ENCODE measurements at places on chromosomes 2 and 18.

DNA sequence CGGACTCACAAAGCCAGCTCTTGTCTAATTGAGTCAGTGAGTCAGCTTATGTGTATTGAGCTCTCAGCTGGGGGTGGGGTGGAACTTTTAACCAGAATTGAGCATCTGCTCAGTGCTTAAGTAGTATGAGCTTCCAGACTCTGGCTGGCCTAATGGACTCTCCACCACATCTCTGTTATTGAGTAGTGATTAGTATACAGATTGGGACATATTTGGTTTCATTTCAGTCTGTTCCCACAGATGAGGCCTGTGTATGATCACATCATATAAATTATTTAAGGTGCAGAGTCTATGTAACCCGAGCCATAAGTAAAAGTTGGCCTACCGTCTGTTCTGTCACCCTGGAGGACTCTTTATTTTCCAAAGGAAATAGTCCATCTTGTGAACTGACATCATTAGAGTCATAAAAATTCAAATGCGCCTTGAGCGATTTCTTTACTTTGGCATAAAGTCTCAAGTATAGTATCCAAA lies 152.1 kb downstream of the THSD7B start:
- DNase-seq: no peak

DNA sequence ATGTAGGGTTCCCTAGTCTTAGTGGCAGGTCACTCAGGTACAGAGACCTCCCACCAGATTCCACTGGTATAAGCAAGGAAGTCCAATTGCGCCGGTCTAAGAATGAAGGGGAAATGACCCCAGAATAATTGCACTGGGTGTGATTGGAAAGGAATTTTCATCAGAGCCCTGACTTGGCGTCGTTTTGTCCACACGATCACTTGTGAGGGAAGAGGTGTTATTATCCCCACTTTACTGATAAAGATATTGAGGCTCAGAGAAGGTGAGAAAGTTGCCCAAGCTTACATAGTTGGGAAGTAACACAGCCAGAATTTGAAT lies 61.5 kb downstream of the CIB4 start:
- DNase-seq: no peak

GRCh38 chr2:44152865-44153669 lies 15.6 kb upstream of the PPM1B start:
- no peak for DNase-seq

- no peak for DNase-seq
Measured at GRCh38 chr2:176364273-176364977, 95.2 kb downstream of the MTX2 start.

GRCh38 chr2:109021895-109022300 lies 32.9 kb upstream of the EDAR start:
- DNase-seq: no peak

GRCh38 chr2:50004667-50005066 lies 850.4 kb upstream of the FSHR start:
- DNase-seq: no peak

DNA sequence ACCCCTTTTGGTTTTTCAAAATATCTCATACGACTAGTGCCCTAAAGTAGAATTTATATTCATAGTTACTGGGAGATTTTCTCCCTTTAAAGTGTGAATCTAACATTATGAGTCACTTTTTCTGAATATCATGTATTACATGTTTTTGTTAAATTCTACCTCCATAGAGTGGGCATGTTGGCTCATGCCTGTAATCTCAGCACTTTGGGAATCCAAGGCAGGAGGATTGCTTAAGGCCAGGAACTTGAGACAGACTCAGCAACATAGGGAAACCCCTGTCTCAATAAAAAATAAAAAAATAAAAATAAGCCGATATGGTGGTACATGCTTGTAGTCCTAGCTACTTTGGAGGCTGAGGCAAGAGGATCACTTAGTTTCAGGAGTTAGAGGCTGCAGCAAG lies 45.3 kb upstream of the UNC80 start:
- DNase-seq: no peak

DNA sequence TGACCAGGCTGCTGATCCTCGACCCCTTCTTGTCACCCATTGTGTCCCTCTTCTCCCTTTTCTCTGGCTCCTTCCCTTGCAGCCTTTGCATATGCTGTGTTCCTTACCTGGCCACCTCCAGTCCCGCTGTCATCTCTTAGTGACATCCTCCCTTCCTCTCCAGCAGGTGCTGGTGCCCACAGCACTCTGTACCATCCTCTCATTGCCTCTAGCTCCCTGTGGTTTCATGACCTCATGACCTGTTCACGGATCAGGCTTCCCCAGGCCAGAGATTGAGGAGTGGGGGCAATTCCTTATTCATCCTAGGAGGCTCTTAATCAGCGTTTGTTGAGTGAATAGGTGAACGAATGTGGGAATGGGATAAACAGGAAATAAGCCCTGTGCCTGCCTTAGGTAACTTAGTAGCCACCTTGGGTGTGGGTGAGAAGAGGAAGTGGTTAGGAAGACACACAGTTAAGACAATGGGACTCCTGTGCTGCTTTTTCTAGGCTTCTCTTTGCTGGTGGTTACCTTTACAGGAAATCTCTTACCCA lies 35.5 kb downstream of the ITGA6 start:
- DNase-seq: peak; percentile 40

GRCh38 chr18:74679006-74679678 lies 81.5 kb downstream of the ZNF407 start:
- no peak for DNase-seq

DNA sequence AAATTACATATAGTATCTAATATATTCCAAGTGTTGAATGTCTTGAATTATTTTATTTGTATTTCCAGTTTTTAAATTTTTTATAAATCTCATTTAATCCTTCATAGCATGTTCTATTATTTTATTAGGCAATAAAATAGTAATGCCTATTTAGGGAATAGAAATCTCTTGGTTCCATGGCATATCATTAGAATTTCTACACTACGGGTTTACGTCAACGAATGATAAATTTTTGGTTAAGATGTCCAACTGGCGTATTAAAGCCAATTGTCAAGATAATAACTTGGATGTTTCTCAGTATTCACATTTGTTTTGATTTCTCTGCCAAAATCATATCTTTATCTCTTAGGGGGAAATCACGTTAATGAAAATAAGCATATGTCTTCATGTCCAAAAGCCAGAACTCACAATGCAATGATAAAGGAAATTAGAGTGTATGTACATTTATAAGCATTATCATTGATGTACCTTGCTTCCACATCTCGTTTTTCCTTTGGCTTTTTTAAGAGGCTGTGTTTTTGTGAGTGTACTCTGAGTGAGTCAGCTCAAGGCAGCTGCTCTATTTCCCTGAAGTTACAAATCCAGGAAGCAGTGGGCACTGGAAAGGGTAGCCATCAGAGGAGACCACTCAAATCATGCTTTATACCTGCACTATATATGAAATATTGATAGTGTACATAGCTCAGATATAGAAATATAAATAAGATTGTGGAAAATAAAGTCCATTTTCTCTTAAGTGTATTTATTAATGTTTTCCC lies 115.8 kb upstream of the PDE1A start:
- no peak for DNase-seq

DNA sequence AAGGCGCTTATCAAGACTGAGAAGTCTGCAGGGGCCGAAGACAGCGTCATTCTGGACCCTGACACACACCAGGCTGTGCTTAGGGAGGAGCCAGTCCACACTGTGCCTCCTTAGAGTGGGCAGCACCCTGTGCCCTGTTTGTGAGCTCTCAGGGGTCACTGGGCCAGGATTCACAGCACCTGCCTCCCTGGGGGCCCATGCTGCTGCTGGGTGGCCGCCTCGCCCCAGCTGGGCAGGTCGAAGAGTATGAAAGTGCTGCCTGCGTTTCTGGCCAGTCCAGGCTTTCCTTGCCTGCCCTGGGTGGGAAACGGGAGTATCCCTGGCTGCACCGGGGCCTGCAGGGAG lies 15.4 kb upstream of the GPR55 start:
- DNase-seq: no peak

GRCh38 chr2:42931146-42931817 lies 138.9 kb upstream of the HAAO start:
- no peak for DNase-seq

DNA sequence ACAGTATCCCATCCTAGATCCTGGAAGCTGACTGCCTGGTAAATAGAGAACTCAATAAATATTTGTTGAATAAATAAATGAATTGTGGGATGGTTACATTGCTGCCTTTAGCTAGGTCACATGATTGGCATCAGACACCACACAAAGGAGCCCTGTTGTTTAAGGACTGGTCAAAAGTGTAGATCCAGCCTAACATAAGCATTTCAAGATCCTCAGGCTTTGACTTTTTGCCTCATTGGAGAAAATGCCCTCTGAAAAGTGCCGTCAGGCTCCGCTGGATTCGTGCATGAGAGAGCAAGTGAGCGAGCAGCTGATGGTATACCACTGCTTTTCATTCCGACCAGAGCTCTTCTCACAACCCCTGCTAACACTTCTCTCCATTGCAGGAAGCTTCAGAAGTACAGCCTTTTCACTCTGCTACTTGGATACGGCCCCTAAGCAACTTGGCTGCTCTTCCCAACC lies 1.3 kb upstream of the ZNF24 start:
- DNase-seq: no peak

DNA sequence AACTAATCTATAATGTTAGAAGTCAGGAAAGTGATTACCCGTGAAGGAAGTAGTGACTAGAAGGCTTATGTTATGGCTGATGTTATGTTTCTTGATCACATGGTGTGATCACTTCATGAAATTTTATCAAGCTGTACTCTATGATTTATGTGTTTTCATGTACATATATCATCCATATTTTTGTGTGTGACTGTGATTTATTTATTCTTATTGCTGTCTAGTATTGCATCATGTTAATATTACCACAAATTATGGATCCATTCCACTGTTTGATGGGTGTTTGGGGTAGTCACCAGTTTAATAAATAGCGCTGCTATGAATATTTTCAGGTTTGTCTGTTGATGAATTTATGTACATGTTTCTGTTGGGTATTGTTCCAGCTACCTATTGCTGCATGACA lies 59.4 kb downstream of the SH2D6 start:
- DNase-seq: no peak

GRCh38 chr2:33317369-33318007 lies 159.0 kb upstream of the RASGRP3 start:
- no peak for DNase-seq

DNA sequence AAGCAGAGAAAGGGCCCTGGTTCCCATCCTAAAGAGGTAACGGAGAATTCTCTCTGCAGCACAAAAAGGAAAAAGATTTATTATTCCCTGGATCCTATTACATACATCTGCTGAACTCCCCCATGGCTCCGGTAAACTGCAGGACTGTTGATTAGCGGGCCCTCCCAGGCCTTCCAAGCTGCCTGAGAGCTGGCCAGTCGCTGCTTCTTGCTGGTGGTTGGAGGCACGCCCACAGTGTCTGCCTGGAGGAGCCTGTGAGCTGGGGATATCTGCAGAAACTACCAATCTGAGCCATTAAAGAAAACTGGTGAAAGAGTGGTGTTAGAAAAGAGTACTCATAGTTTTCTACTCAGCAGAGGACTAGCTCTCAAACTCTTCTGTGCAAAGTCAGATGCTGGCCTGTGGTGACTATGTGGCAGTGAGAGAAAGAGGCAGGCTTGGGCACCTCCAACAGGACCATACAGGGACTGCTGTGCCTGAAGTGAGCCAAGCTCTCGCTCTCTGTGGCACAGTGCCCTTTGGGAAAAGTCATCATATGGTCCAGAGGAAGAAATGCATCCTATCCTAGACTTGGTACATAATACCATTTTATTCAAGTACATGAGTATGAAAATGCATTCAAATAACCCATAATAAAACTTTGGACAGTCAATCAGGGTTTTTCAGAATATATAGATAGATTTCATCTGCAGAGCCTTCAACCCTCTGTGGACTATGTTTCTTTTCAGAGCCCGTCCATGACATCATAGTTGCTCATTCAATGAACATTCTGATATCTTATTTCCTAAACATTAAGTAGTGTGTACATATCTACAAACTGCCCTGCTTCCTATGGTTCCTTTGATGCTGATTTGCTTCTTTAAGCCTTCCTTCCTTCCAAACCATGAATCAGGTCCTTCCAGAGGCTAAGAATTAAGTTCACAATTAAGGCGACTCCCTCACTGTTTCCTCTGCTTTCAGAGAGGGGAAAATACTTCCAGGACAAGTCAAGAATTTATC lies 242.0 kb upstream of the LYPD1 start:
- no peak for DNase-seq

DNA sequence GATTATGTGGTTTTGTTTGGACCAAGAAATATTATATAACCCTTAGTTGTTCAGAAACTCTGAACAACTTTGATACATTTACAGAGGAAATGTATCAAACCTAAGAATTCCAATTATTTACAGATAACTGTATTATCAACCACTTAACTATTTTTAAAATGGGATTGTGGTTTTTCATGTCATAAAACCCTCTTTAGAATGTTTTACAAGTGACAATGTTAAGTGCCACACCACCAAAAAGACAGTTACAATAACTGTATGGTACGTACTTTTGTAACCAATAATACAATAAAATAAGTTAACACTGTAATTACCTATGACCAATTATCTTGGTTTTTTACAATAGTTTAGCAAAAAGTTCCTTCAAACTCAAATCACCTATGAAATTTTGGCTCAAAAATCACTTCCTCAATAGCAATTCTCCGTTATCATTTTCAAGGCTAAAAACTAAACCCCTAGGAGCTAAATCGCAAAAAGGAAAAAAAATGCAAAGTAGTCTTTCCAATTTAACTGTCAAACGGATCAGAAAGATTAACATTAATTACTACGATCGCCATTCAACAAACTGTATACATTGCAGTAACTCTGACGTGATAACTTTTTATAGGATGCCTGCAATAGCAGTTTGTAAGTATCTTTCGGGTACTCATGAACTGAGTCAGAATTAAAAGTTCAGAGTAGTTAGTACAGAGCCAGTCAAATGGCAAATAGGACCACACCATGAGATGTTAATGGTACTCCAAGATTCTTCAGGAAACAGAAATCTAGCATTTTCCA lies 1.5 kb downstream of the ROCK1 start:
- DNase-seq: no peak

DNA sequence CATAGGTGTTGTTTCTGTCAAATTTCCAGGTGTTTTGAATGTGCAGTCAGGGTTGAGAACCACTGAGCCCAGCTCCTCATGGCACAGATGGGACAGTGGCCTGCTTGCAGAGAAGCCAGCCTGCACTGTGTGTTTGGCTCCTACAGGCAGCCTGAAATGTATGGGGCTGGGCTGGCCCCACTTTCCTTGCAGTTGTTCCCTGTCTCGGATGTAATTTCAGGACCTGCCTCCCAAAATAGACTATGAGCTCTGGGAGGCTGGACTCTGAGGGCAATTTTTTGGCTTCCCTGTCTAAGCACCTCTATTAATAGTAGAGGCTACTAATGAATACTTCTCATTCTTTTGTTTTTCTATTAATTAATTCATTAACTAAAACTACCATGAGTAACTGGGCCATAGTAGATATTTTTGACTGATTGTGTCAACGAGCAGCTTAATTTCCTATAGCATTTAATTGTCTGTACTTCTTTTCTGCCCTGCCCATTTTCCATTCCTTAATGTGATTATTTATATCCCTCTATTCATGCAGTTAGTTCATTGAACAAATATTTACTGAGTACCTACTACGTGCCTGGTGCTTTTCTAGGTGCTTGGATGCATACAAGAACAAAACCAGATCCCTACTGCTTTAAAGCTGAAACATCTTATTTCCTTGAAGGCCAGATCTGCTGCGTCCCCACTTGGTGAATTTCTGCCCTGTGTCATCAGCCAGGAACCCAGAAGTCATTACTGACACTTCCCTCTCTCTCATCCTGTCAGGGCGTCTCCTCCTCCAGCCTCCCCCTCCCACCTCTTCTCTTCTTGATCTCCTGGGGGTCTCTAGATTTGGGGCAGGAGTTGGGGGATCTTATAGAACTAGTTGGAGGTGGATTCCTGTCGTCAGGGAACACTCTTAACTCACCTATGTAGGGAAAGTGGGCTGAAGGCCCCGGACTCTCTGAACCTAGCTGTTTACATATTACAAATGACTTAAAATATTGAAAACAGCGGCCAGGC lies 16.3 kb downstream of the DYSF start:
- DNase-seq: no peak
